IMR-90 (cell line): ENCODE measurements at places on chromosomes 6 and 20. TPM values are rescaled to one million over a fixed set of nuclear protein-coding genes. Genes with fewer than 3 reads are reported as not detected.

The TMEM217 gene
- 1.4 TPM in 2 replicates for total RNA-seq

The FAM162B gene
- total RNA-seq: 3.2 and 3.6 TPM in 2 replicates

The EYA4 gene
- 11.1 and 11.9 TPM in 2 replicates for total RNA-seq

The DCDC2 gene
- total RNA-seq: not detected in 2 replicates

The PLCB4 gene
- 24.0 and 28.3 TPM in 2 replicates for total RNA-seq
